NCI-H2107 (cell line): ENCODE measurements at places on chromosomes 7 and 10.

GRCh38 chr7:92794391-92794790 is 42.0 kb downstream of the CDK6 start:
- no peak for DNase-seq

GRCh38 chr10:90224791-90225566 is 523.6 kb downstream of the KIF20B start:
- DNase-seq: no peak

GRCh38 chr7:91168871-91169829 is 95.1 kb upstream of the FZD1 start:
- DNase-seq: no peak

DNA sequence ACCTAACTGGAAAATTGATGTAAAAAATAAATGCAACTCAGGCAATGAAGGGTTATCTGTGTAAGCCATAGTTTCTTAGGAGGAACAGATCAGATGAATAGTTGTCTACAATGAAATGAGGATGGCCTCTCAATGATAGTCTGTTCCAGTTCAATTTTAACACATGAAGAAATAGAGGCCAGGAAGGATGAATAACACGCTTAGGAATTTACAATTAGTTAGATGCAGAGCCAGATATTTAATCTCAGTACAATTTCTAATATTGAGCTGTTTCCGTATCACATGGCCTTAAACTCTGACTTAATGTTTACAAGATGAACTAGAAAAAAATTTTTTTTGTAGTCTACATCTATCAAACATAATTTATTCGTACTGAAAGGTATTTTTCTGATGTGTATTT is 176.6 kb downstream of the GALNT11 start:
- no peak for DNase-seq

- DNase-seq: no peak
These were observed 98.0 kb upstream of the ELMO1 start for GRCh38 chr7:37546677-37547076.

DNA sequence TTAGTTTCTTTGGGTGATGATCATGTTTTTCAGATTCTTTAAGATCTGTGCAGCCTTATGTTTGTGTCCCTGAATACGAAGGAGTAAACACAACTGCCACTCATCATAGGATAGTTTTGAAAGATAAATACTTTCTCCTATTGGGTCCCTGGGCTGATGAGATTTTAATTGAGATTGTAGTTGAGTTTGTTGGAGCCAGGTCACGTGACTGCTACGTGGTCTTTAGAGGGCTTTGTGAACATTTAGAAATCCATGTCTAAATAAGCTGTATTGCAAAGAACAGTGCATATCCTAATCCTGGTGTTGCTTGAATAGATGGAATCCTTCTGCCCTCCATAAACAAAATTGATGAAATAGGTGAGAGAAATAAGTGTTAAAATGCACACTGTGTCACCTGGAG is 17.4 kb upstream of the ZNF716 start:
- no peak for DNase-seq

DNA sequence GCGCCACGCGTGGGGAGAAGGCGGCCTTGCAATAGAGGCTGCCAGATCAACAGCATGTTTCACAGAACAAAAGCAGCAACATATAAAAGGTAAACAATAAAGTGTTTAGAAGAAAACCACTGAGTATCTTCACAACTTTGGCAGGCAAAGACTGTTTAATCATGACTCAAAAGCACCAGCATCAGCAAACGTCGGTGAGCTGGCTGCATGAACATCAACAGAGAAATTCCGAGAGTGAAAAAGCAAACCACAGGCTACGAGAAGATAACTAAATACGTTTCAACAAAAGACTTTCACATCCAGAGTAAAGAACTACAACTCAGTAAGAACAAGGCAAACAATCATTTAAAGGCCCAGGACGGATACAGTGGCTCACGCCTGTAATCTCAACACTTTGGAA is 172.0 kb downstream of the MAD1L1 start:
- DNase-seq: no peak

DNA sequence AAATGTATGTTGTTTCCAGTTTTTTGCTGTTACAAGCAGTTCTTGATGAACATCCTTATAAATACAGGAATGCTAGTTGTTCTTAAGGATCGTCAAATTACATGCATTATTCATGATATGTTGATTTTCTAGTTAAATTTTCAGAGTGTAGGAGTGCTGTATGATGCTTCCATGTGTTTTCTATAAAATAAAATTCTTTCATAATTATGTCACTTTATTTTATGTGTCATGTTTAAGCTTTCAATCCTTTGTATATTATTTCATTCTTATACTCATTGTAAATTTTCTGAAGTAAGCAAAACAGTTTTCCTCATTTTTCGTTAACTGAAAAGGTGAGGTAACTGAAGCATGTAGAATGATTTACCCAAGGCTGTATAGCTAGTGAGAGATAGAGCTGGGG is 16.8 kb upstream of the MYPN start:
- no peak for DNase-seq

- no peak for DNase-seq
These were observed 15.6 kb downstream of the BLNK start for GRCh38 chr10:96255549-96256333.

- DNase-seq: no peak
These were observed 39.2 kb downstream of the AIFM2 start for GRCh38 chr10:70093335-70093944.

- DNase-seq: no peak
These were observed 290.2 kb downstream of the C7orf25 start for GRCh38 chr7:42621543-42622219.

DNA sequence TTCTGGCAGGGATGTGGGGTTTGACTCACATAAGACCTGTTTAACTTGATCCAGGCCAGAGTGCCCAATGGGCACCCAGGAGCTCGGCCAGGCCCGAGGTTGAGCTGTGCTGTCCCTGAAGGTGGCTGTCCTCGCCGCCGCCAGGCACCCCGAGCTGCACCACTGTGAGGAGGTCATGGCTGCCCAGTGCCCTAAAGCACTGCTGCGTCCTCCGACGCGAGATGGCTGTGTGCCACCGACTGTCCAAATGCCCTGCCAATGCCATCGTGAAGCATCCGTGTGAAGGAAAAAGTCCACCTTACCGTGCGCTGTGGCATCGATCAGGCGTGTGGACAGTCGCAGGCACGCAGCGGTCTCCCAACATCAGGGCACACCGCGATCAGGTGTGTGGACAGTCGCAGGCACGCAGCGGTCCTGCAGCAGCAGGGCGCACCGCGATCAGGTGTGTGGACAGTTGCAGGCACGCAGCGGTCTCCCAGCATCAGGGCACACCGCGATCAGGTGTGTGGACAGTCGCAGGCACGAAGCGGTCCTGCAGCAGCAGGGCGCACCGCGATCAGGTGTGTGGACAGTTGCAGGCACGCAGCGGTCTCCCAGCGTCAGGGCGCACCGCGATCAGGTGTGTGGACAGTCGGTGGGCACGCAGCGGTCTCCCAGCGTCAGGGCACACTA is 120.3 kb downstream of the VIPR2 start:
- DNase-seq: no peak
